Skeletal muscle cell (primary cell): ENCODE measurements at places on chromosomes 16 and 17.

GRCh38 chr16:4780235-4780634 lies 7.9 kb downstream of the SEPTIN12 start:
- no peak for DNase-seq

- no peak for DNase-seq
These were observed 16.4 kb downstream of the SLC5A10 start for GRCh38 chr17:18968345-18968744.

DNA sequence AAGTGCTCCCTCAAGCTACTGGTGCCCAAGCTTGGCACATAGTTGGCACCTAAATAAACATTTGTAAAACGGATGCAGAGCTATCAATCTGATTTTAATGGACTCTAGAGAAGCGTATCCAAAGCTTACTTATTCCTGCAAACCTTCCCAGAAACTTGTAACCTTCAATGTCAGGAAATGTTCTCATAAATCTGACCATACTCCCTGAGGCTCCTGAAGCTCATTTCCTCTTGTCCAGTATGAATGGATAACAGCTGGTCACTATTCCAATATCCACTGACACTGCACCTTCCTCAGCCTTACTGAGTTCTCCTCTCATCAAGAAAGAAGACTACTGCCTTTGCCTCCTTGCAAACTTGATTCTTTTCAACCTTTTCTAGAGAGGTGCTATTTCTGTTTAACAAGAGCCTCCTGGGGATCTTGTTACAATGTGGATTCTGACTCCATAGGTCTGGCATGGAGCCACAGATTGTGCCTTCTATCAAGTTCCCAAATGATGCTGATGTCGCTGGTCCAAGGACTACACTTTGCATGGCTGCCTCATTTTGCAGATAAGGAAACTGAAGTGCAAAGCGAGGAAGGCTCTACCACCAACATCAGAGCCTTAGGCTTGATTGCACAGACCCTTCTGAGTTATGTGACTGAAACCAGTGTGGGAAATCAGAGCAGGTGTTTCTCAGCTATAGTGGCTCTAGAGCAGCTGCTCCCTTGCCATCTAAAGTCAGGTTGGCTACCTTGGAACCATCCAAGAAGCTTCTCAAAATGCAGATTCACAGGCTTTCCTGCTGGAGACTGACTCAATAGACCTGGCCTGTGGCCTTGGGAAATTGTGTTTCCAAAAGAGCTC lies 377.8 kb downstream of the SOX9 start:
- DNase-seq = no peak

DNA sequence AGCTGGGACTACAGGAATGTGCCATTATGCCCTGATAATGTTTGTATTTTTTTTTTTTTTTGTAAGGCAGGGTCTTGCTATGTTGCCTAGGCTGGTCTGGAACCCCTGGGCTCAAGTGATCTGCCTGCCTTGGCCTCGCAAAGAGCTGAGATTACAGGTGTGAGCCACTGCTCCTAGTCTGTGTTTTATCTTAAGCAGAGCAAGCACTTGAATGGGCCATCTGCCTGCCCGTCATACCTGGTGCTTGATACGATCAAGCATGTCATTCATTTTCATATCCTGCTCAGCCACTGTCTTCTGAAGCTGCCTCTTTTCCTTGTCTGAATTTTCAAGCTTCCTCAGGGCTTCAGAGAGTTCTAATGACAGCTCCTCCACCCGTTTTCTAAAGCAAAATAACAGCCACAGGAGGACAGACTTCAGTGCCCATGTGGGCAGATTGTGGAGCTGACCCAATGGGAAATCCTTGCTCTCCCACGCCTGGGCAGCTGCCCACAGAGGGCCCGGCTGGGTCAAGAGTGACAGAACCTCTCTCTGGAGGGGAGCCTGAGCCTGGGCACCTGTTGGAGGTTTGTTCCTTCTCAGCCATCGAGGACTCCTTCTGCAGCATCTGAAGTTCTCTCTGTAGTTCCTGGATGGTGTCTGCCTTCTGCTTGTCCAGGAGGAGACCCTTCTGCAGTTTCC lies 36.5 kb downstream of the DHX38 start:
- no peak for DNase-seq

DNA sequence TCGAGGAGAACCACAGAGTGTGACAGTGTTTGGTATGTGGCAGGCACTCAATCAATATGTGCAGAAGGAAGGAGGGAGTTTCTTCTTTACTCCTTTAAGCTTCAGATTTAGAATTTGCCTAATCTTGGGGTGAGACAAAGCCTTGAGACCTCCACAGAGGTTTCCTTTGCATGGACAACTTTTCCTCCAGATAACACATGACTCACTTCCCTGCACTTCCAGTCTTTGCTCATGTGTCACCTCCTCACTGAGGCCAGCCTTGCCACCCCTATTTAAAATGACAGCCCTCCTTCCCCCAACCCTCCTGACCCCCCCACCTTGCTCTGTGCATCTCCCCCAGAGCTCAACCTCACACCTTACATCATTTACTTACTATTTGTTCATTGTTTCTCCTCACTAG lies 17.4 kb upstream of the NOS2 start:
- DNase-seq = no peak

- no peak for DNase-seq
These were observed 104.7 kb upstream of the CHMP6 start for GRCh38 chr17:80886641-80887573.

- DNase-seq = peak; percentile 96
These were observed at the start of gene SLFN12 for GRCh38 chr17:35432176-35433074. TSS of gene SLFN12 (minus strand) at chr17:35432500. CDS start at chr17:35423028, 9,472 bp downstream.
